ENCODE measurements at places on chromosomes 5 and 9. TPM values are rescaled to one million over a fixed set of nuclear protein-coding genes. Genes with fewer than 3 reads are reported as not detected.
A peak's percentile ranks its signal among the peaks of the same experiment; 100 is the strongest.

KIF4B gene
- not detected for total RNA-seq

ARID3C gene
- total RNA-seq, result 0.17 TPM

DNA sequence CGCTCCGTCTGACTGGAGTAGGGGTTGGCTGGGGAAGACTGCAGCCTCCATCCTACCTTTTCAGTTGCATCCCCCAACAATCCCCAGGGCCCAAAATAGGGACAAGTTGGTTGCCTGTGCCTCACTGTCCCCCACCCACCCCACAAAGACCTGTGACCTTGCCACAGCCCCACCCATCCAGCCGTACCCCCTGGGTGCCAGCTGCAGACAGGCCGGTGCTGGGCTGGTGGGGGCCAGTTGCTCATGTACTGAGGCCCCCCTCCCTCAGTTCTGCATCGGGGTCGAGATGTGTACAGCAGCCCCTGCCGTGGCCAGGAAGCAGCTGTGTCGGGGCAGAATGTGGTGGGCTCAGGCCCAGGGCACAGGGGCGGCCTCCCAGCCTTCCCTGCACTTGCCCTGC is 374 bp downstream of the LCNL1 start:
- ATAC-seq, result no peak

DNA sequence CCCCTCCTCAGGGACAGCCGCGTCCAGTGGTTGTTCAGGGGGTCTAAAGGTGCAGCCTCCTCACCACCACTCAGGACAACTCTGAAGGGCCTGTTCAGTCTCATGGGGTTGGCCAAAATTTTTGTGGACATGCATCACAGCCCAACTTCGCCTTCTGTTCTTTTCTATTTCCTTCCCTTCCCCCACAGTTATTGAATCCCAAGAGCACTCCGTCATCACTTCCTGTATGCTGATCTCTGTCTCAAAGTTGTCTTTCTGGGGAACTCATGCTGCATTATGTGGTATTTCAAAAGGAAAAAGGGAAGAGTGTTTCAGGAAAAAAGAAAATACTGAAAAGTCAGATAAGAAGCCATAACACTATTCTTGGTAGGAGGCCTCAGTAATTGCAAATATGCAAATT is 355.4 kb downstream of the CAAP1 start:
- ATAC-seq, result no peak

DNA sequence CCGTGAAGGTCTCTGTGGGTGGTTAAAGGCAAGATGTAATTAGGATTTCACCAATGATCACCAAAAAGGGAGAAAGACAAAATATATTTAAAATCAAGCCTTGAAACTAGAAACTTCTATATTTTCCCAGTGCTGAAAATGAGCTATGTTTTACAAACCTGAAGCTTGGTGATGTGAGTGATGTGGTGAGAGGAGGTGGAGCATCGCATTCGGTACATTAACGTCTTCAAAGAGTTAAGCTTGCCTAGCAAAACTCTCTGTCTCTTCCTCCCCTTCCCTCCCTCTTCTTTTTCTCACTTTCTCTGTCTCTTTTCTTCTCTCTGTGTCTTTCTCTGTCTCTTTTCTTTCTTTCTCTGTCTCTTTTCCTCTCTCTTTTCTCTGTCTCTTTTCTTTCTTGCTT is 347.3 kb upstream of the IRX2 start:
- no peak for ATAC-seq

LCN15 gene
- not detected for total RNA-seq

GRCh38 chr9:89052470-89053097 is 61.3 kb downstream of the S1PR3 start:
- no peak for ATAC-seq

- ATAC-seq, result no peak
These were observed 3.7 kb upstream of the GM2A start for GRCh38 chr5:151249281-151249680.

DNA sequence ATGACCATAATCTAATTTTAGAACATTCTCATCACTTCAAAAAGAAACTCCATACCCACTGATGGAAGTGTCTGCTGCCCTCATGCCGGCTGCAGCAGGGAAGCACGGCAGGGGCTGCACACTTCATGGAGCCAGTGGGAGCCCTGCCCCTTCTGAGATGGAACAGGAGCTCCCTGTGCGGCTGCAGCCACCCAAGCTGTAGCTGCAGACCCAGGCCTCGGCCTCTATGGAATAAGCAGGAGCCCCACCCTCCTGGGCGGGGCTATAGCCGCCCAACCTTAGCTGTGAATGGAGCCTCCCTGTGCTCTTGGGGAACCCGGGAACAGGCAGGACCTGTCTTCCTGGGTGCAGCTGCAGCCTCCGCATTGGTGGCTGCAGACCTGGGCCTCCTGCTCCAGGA is 128.5 kb downstream of the NUDT12 start:
- no peak for ATAC-seq

SCGB3A1 gene
- total RNA-seq, result not detected

DNA sequence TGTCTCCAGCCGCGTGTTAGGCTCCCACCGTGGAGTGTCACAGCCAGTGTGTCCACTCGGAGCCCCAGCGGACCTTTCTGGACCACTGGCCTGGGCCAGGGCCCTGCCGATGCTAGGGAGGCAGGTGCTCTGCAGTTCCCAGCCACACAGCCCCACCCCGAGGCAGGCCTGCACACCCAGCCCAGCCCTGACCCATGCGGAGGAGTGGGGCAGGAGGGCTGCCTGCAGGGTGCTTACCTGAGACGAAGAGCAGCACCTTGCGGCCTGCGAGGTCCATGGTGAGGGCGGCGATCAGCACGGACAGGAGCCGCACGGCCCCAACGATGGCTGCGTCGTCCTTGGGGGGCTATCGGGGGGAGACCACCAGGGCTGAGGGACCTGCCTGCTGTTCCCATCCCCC is 5.2 kb downstream of the SLC2A6 start:
- ATAC-seq, result no peak

BICD2 gene
- 14.2 TPM for total RNA-seq

- ATAC-seq, result peak; percentile 84
These were observed 12.6 kb upstream of the UGT3A2 start for GRCh38 chr5:36079200-36079781.

DNA sequence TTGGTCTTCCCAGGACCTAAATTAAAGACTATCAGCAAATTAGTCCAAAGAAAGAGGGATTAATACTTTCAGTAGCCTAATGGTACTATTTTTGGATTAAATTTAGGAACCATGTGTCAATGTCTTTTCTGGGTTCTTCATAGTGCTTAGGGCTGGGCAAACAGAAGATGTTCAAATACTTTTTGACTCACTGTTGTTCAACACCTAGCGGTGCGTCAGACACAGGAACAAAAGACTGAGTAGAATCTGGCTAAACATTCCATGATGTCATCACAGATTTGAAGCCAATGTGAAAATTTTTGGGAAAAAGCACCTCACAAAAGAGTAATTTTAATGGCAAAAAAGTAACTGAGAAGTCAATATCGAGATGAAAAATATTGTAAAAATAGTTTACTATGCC is 544.4 kb downstream of the EFNA5 start:
- no peak for ATAC-seq

GRCh38 chr5:10645146-10645545 is 81.3 kb downstream of the ANKRD33B start:
- peak; percentile 59 for ATAC-seq

DNA sequence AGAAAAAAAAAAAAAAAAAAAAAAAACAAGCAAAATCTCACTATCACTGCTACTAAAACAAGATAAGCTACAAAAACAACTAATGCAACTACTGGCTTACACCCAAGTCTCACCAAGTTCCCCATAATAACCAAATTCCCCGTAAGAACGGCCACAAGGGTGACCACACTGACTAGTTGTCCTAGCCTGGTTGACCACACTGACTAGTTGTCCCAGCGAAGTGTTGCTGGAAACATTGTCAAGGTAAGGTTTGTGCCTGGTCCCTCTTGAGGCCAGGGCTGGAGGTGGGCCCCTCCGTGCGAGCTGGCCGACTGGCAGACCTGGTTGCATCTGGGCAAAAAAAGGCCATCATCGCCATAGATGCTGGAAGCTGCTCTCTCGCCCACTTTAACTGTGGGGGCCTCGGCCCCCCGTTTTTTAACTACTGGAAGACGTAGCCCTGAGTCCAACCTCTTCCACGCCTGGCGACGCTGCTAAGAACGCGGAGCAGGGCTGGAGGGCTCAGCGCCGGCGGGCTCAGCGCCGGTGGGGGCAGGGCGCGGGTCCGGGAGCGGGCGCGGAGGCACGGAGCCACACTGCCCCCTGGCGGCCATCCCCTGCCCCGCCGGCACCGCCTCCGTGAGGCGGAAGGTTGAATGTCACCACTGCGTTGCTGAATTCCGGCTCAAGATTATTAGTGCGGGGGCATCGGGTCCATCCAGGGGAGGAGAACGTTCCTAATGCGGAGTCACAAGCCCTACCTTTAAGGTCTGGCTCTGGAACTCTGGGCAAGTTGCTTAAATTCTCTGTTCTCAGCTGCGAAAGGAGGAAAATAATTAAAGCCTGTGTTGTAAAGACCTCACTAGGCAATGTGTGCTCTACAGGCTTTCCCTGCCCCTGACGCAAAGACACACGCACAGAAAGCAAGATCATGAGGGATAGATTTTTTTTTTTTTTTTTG is 84.0 kb downstream of the HSD17B3 start:
- ATAC-seq, result peak; percentile 89

DNA sequence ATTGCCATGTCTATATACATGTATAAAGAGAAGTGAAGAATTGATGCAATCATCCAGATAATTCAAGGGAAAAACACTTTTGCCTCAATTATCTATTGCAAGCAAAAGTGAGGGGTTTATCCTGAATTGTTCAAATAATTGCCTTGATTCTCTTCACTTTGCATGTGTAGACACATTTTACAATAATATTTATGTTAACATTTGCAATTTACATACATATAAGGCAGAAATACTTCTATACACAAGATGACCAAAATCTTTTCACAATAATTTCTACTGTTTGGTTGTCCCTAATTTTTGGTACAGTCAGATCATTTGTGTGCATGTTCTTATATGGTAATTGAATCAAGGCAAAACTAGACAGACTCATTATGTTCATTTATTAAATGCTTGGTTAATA is 285.3 kb upstream of the TMEM161B start:
- no peak for ATAC-seq

- ATAC-seq, result no peak
These were observed 507.6 kb downstream of the CETN3 start for GRCh38 chr5:89901983-89902382.

IFNB1 gene
- not detected for total RNA-seq
